ENCODE measurements at places on chromosomes 2 and 18. TPM values are rescaled to one million over a fixed set of nuclear protein-coding genes. Genes with fewer than 3 reads are reported as not detected.

GRCh38 chr2:141610564-141611175, 520.1 kb downstream of the LRP1B start:
- H3K36me3 ChIP-seq = no peaks in the 10 kb centered on the region
- H3K27me3 ChIP-seq = no peaks in the 10 kb centered on the region
- H3K4me1 ChIP-seq = peaks cover 16% of the 10 kb centered on the region
- DNase-seq = no peak

DNA sequence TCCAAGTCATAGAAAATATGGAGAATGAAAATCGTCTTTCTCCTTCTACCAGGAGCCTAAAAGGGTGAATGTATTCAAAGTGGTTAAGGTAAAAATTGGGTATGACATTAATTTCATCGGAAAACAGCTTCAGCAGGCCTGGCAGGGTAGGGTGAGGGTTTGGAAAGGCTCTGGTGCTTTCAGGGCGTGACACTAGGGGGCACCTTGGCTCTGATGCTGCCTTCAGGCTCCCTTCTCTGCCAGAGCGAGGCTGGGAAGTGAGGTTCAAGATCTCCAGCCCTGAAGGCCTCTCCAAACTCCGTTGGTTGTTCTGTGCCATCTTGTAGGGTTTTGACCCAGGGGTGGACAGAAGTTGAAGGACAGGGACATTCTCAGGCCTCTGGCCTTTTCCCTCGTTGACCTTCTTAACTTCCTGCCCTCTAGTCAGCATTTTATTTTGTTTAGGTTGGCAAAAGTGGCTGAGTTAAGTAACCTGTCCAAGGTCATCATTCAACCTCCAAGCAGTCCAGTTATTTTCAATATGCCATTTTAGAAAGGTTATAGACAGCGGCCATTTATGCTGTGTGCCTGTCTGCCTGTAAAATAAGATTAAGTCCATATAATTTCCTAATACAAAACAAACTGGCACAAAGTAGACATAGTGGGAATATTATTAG, 40.3 kb downstream of the EML6 start:
- no peaks in the 10 kb centered on the region for H3K4me1 ChIP-seq
- H3K27ac ChIP-seq = no peak overlapping the region
- no peaks in the 10 kb centered on the region for H3K36me3 ChIP-seq
- H3K4me3 ChIP-seq = no peak overlapping the region

GRCh38 chr2:120182019-120182560, 41.1 kb downstream of the TMEM185B start:
- peaks cover 10% of the 10 kb centered on the region for H3K36me3 ChIP-seq
- no peak overlapping the region for H3K4me3 ChIP-seq
- no peak overlapping the region for H3K27ac ChIP-seq
- no peaks in the 10 kb centered on the region for H3K4me1 ChIP-seq

DNA sequence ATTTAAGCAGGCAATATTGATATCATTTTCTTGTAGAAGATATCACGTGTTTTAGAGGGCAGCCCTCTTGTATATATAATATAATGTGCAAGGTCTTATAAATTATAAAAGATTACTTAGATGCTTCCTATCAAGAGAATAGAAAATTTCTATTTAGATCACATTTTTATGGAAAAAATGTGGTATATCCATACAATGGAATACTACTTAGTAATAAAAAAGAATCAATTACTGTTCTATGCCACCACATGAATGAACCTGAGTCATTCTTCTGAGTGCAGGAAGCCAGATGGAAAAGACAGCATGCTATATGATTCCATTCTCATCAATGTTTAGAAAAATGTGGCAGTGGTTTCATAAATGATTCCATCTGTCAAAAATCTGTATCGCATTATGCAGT, 23.6 kb downstream of the CYP27C1 start:
- H3K27ac ChIP-seq = no peak overlapping the region
- H3K36me3 ChIP-seq = peaks cover 5% of the 10 kb centered on the region
- no peak overlapping the region for H3K4me3 ChIP-seq
- H3K27me3 ChIP-seq = no peaks in the 10 kb centered on the region

- peak overlapping the region; percentile 95 for H3K4me3 ChIP-seq
- no peaks in the 10 kb centered on the region for H3K27me3 ChIP-seq
- peaks cover 12% of the 10 kb centered on the region for H3K4me1 ChIP-seq
- H3K27ac ChIP-seq = peak overlapping the region; percentile 90
Measured at GRCh38 chr2:65429786-65430602, 2.4 kb downstream of the SPRED2 start.

DNA sequence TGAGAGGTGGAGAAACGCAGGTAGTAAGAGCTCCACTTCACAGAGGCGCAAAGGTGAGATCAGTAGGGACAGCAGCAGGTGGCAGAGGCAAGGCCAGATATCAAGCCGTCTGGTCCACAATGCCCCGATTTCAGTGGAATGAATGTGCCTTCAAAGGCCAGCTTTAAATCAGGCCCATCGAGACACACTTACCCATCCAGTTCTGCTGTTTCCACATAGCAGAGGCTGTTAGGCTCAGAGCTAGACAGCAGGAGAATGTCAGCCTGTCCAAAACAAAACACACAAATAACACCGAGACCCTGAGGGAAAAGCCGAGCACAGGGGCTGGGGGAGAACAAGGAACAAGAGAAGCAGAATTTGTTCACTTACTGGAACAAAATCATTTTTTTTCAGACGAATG, 75.8 kb upstream of the NARS1 start:
- peaks cover 14% of the 10 kb centered on the region for H3K4me1 ChIP-seq
- H3K4me3 ChIP-seq = peak overlapping the region; percentile 61
- DNase-seq = no peak
- peak overlapping the region; percentile 94 for H3K27ac ChIP-seq

DNA sequence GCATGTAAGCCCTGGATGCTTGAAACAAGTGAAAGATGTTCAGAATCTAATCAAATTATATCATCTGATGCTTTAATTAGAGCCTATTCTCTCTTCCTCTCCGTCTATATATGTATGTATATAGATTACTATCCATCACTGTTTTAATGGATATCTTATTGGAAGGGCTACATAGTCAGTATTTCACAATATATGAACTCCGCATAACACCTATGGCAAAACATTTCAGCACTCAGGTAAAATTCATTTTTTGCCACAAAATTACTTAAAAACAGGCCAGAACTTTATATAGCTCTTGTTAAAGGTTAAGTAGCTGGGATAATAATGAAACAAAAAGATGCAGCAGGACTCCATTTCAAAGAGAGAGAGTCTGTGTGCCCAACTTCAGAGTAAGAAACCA, 1.2 kb downstream of the PJVK start:
- H3K27ac ChIP-seq = peak overlapping the region; percentile 100
- no peaks in the 10 kb centered on the region for H3K27me3 ChIP-seq
- peaks cover 33% of the 10 kb centered on the region for H3K4me1 ChIP-seq
- DNase-seq = no peak
- peaks cover 11% of the 10 kb centered on the region for H3K36me3 ChIP-seq

- H3K4me3 ChIP-seq = no peak overlapping the region
- no peaks in the 10 kb centered on the region for H3K36me3 ChIP-seq
- peaks cover 2% of the 10 kb centered on the region for H3K4me1 ChIP-seq
- DNase-seq = no peak
Measured at GRCh38 chr2:207975921-207976320, 49.4 kb downstream of the PLEKHM3 start.

GRCh38 chr18:10239991-10240634, 214.3 kb upstream of the APCDD1 start:
- no peak for DNase-seq
- H3K27ac ChIP-seq = no peak overlapping the region
- H3K36me3 ChIP-seq = no peaks in the 10 kb centered on the region
- no peak overlapping the region for H3K4me3 ChIP-seq

DNA sequence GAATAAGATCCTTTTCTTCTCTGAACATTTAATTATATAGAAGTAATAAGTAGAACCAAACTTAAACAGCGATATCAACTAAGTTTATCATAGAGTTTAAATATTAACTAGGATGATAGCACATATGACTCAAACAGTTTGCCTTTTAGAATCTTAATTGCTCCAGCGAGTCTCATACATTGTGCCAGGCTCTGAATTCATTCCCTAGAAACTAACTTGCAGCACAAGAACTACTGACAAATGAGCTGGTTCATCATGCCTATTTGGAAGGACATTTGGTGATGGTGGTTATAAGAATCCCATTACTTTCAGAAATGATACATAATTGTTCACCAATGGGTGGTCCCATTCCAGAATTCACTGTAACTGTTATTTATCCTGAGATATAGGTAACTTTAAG, 1026.6 kb upstream of the DDX18 start:
- no peak for DNase-seq
- no peaks in the 10 kb centered on the region for H3K27me3 ChIP-seq
- H3K4me1 ChIP-seq = peaks cover 8% of the 10 kb centered on the region
- H3K36me3 ChIP-seq = no peaks in the 10 kb centered on the region
- H3K27ac ChIP-seq = no peak overlapping the region

GRCh38 chr2:152925547-152926448, 207.4 kb downstream of the ARL6IP6 start:
- no peak overlapping the region for H3K4me3 ChIP-seq
- peak; percentile 75 for DNase-seq
- H3K27ac ChIP-seq = no peak overlapping the region
- no peaks in the 10 kb centered on the region for H3K4me1 ChIP-seq
- H3K36me3 ChIP-seq = no peaks in the 10 kb centered on the region

DNA sequence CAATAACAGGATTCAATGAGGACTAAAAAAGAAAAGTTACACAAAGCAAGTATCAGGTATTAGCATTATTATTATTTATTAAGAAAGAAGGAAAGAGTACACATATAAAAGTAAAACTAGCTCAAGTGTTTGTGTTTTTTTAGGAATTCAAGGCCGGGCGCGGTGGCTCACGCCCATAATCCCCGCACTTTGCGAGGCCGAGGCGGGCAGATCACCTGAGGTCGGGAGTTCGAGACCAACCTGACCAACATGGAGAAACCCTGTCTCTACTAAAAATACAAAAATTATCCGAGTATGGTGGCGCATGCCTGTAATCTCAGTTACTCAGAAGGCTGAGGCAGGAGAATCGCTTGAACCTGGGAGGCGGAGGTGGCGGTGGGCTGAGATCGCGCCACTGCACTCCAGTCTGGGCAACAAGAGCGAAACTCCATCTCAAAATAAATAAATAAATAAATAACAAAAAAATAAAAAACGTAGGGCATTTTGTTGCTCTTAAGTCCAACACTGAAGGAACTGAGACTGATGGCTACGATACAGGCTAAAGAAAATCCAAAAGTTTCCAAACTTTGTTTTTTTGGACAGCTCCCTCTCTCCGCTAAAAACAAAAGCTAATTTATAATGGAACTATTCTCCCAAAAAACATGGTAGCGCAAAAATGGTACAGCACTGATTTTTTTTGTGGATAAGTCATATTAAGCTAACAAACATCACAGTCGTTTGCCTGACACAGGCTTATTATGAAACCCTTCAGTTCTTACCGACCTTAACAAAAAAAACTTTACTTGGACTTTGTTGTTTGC, 1.7 kb downstream of the TRAPPC8 start:
- H3K27ac ChIP-seq = peak overlapping the region; percentile 99
- no peak for DNase-seq
- peaks cover 10% of the 10 kb centered on the region for H3K4me1 ChIP-seq
- H3K27me3 ChIP-seq = peaks cover 12% of the 10 kb centered on the region

DNA sequence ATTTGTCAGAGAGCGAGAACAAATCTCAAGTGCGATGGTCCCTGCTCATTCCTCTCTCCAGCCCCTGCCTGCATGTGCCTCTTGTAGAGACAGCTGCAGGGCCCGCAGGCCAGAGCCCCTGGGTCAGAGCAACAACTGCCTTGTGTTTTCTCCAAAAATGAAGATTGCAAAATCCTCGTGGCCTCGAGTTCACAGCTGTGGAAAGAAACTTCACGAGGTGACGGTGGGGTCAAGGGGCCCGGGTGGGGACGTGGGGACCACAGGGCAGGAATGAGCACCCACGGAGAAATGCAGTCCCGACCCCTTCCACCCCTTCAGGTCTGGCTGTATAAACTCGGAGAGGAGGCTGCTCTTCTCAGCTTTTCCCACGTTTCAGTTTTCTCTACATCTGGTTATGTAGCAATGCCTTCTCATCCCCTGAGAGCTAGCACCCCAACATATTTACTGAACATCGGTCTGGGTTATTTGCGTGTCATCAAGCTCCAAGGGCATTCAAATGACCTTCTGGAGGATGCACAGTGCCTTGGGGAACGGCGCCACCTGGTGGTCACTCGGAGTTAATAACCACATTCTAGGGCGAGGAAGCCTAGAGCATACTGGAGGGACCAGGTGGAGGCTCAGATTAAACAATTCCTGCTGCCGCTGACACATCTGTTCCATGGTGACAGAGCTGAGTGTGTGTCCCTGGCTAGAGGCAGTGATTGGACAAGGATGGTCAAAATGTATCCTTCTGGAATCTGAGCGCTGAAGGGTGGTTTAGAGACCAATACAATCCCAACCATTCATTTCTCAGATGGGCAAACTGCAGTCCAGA, 91.4 kb upstream of the CYRIA start:
- peaks cover 9% of the 10 kb centered on the region for H3K27me3 ChIP-seq
- DNase-seq = peak; percentile 82
- no peaks in the 10 kb centered on the region for H3K36me3 ChIP-seq
- no peak overlapping the region for H3K4me3 ChIP-seq
- peaks cover 4% of the 10 kb centered on the region for H3K4me1 ChIP-seq
- H3K27ac ChIP-seq = peak overlapping the region; percentile 38

GRCh38 chr2:70494293-70494886, 59.2 kb downstream of the TGFA start:
- no peak overlapping the region for H3K27ac ChIP-seq
- H3K4me3 ChIP-seq = no peak overlapping the region
- H3K27me3 ChIP-seq = peaks cover 31% of the 10 kb centered on the region
- no peaks in the 10 kb centered on the region for H3K36me3 ChIP-seq
- DNase-seq = no peak

- no peaks in the 10 kb centered on the region for H3K27me3 ChIP-seq
- H3K27ac ChIP-seq = no peak overlapping the region
- H3K36me3 ChIP-seq = no peaks in the 10 kb centered on the region
- no peak for DNase-seq
- H3K4me1 ChIP-seq = no peaks in the 10 kb centered on the region
Measured at GRCh38 chr2:165120740-165121467, 82.9 kb downstream of the SCN3A start.

GRCh38 chr2:36387258-36387916, 31.8 kb downstream of the CRIM1 start:
- no peaks in the 10 kb centered on the region for H3K27me3 ChIP-seq
- no peak overlapping the region for H3K27ac ChIP-seq
- no peak for DNase-seq
- no peaks in the 10 kb centered on the region for H3K36me3 ChIP-seq

- no peak overlapping the region for H3K27ac ChIP-seq
- H3K4me1 ChIP-seq = no peaks in the 10 kb centered on the region
- no peak for DNase-seq
- H3K4me3 ChIP-seq = no peak overlapping the region
Measured at GRCh38 chr2:183215917-183216316, 91.7 kb downstream of the NUP35 start.

- no peaks in the 10 kb centered on the region for H3K27me3 ChIP-seq
- H3K36me3 ChIP-seq = peaks cover 10% of the 10 kb centered on the region
- H3K4me3 ChIP-seq = no peak overlapping the region
- no peak overlapping the region for H3K27ac ChIP-seq
Measured at GRCh38 chr2:165778653-165779451, 15.2 kb downstream of the GALNT3 start.

The CFAP65 gene
- total RNA-seq = 2.1 TPM

The ZAP70 gene
- total RNA-seq = 1.2 TPM

The CTAGE1 gene
- total RNA-seq = not detected

The HOXD12 gene
- not detected for total RNA-seq

The LYPD1 gene
- 33.9 TPM for total RNA-seq

The GDF7 gene
- total RNA-seq = 24.3 TPM

The GCG gene
- 4,649 TPM for total RNA-seq

The MRPL30 gene
- 25.1 TPM for total RNA-seq

The EFEMP1 gene
- total RNA-seq = 92.5 TPM

The PSD4 gene
- 38.8 TPM for total RNA-seq

Measured in type B pancreatic cell (in vitro differentiated cells).